ENCODE measurements at places on chromosomes 7 and 10. TPM values are rescaled to one million over a fixed set of nuclear protein-coding genes. Genes with fewer than 3 reads are reported as not detected.

- peaks cover 8% of the 10 kb centered on the region for H3K27me3 ChIP-seq
- H3K4me1 ChIP-seq, result no peaks in the 10 kb centered on the region
- no peaks in the 10 kb centered on the region for H3K36me3 ChIP-seq
Measured at GRCh38 chr10:130378556-130379400, 242.6 kb downstream of the GLRX3 start.

DNA sequence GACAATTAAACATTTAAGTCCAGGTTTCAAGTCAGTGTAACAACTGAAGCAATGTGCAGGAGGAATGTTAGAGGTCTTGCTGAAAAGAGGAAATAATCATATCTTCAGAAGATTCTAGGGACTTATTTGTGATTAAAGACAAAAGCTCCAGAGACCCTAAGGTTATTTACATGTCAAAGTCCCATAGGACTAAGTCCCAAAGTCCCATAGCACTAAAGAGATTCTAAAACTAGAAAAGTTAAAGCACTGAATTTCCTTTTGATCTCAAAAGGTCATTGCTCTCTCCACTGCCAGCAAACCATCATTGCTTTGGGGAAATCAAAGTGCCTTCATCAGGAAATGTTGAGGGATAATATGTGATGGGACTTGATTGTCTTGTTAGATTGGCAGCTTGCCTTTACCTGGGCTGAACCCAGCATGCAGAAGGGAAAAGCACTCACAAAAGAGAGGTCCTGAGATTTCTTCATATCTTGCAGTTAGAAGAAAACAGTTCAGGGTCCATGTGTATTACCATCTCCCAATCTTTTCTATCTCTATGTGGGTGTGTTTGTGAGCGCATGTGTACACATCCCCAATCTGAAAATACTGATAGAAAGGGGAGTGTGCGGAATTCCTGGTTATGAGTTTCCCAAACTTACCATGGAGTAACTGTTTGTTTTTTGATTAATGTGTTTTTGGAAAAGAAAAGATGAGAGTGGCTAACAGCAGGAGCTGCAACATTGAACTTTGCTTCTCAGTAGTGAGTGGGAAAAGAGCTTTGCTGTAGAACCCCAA, 21.8 kb downstream of the NUDT13 start:
- no peak for DNase-seq
- no peaks in the 10 kb centered on the region for H3K36me3 ChIP-seq
- no peak overlapping the region for H3K27ac ChIP-seq
- no peaks in the 10 kb centered on the region for H3K27me3 ChIP-seq

- DNase-seq, result no peak
- no peaks in the 10 kb centered on the region for H3K27me3 ChIP-seq
- H3K27ac ChIP-seq, result no peak overlapping the region
- peaks cover 9% of the 10 kb centered on the region for H3K4me1 ChIP-seq
- no peak overlapping the region for H3K4me3 ChIP-seq
Measured at GRCh38 chr7:65910237-65910636, 37.4 kb downstream of the VKORC1L1 start.

DNA sequence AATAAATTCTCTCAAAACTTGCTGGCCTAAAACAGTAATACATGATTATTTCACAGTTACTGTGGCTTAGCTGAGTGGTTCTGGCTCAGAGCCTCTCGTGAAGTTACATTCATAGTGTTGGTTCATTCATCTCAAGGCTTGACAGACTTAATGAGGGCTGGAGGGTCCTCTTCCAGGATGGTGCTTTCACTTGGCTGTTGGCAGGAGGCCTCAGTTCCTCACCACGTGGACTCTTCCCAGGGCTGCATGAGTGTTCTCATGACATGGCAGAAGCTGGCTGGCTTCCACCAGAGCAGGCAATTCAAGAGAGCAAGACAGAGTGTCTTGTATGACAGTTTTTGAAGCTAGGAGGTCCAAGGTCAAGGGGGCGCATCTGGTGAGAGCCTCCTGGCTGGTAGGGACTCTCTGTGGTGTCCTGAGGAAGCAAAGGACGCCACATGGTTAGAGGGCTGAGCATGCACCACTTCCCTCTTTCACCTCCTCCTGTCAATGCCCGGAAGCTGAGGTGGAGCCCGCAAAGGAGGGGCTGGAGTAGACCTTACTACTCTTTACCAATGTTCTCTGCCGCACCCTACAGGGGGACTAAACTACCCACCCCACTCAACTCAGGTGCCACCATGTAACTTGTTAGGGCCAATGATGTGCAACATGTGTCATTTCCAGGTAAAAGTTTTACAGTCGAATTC, 58.2 kb upstream of the YAE1 start:
- H3K4me3 ChIP-seq, result no peak overlapping the region
- no peaks in the 10 kb centered on the region for H3K36me3 ChIP-seq
- H3K27me3 ChIP-seq, result no peaks in the 10 kb centered on the region
- DNase-seq, result no peak

DNA sequence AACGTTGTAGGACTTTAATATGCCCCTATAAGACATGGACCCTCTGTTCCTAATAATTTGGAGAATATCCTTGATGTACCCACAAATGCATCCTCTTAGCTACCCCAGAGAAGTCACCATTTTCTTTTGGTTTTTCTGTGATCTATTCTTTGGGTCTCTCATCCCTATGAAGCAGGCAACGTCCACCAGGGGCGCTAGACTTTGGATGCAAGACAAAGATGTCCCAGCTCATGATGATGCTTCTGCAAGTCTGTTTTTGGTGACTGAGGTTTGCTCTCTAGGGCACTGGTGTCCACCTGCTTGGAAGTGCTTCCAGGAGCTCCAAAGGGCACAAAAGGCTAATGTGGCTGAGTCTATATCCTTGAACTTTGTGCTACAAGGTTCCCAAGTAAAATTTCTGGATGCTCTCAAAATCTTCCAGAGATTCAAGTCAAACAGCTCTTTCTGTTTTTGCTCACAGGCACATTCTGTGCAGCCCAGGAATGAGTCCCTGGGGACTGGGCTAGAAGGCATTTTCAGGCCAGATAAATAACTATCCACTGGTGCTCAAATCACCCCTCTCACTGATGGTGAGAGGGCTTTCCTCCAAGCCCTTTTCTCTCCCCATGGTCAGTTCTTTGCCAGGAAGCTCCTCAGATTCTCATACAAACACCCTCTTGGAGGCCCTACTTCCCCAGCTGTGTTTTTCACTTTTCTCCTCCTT, 166.4 kb downstream of the C7orf25 start:
- H3K4me1 ChIP-seq, result no peaks in the 10 kb centered on the region
- H3K36me3 ChIP-seq, result no peaks in the 10 kb centered on the region
- H3K4me3 ChIP-seq, result no peak overlapping the region
- no peaks in the 10 kb centered on the region for H3K27me3 ChIP-seq

The IGF2BP3 gene
- not detected for total RNA-seq

DNA sequence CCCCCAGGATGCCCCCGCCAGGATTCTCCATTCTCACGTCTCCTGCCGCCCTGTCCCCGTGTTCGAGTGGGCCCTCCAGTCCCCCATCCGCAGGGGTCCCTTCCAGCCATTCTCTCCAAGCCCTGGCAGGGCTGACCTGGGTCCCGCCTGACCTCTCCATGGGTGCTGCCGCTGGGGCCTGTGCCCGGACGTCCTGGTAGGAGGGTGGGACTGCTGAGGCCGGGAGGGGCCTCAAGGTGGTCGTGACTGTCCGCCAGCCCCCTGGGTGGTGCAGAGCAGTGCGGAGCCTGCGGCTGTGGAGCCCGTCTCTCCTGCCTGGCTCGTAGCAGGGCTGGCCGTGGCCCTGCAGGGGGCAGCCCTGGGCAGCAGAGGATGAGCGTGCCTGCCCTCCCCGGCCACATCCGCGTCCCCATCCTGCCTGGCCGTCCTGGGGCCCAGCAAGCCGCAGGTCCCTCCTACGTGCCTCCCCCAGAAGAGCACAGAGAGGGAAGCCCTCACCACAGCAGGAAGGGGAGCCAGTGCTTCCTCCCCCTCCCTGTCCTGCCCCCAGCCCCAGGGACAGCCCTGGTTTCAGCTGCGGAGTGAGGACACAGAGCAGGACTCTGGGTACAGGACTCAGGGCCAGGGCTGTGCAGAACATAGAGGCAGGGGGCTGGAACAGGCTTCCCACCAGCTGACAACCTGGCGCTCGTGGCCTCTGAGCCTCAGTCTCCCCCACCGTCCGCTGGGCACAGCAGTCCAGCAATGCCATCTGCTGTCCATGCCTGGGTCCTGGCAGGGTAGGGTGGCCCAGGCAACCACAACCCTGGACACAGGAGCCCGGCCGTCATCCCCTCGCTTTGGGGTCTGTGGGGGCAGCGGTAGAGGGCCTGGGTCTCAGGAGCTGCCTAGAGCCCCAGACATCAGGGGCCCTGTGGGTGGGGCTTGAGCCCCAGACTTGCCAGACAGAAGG, 1.5 kb upstream of the GRIFIN start:
- no peaks in the 10 kb centered on the region for H3K27me3 ChIP-seq
- H3K27ac ChIP-seq, result no peak overlapping the region
- no peaks in the 10 kb centered on the region for H3K36me3 ChIP-seq
- DNase-seq, result peak; percentile 64
- H3K4me1 ChIP-seq, result peaks cover 29% of the 10 kb centered on the region

The RHOBTB1 gene
- 11.3 TPM for total RNA-seq

The CCNJ gene
- 2.4 TPM for total RNA-seq

DNA sequence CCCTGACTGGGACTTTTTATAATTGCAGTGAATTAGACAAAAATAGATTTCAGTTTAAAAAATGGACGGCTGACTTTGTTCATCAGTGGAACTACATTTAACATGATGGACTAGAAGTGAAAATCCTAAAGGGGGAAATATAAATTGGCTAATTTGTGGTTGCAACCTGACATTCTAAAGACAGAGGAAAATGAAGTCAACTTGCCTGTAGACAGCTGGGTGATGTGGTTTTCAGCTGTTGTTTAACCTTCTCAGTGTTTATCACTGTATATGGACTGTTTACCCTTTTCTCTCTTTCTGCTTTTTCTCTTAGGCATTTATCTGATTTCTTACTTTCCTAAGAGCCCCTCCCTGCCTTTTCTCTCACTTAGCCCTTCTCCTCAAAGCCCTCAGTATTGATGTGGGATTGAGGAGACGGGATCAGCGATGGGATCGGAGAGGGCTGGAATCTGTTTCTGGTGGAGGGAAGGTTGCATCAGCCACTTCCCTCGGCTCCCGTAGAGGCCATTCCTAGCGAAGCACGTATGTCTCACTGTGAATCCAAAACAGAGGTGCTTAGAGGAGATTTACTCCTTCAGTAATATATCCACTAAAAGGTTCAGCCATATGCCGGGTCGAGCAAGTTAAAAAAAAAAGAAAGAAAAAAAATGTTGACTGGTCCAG, 109.0 kb upstream of the KLF6 start:
- peaks cover 8% of the 10 kb centered on the region for H3K4me1 ChIP-seq
- H3K27ac ChIP-seq, result no peak overlapping the region
- no peak overlapping the region for H3K4me3 ChIP-seq

The MKX gene
- 0.09 TPM for total RNA-seq

DNA sequence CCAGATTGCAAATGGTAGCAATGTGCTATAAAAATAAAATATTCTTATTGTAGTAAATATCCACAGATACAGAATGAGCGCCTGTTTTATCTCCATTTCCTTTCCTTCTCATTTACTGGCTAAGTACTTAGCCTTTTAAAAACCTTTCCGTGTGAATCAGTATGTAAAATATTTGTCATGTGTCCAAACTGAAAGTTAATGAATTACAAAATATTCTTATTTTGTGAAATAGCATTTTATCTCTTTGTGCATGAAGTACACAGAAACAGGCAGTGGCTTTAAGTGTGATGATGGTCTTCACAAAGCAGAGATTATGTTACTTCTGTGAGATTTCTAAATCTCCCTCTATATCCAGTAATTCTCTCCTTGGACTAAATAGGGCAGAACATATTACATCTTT, 56.7 kb upstream of the KIAA1217 start:
- H3K27ac ChIP-seq, result no peak overlapping the region
- no peak overlapping the region for H3K4me3 ChIP-seq
- H3K27me3 ChIP-seq, result no peaks in the 10 kb centered on the region
- no peaks in the 10 kb centered on the region for H3K36me3 ChIP-seq

The RPEL1 gene
- total RNA-seq, result not detected

The C1QL3 gene
- total RNA-seq, result not detected

The PTN gene
- 13.5 TPM for total RNA-seq

GRCh38 chr7:151775547-151776443, 101.1 kb downstream of the PRKAG2 start:
- DNase-seq, result no peak
- H3K4me3 ChIP-seq, result no peak overlapping the region
- no peaks in the 10 kb centered on the region for H3K27me3 ChIP-seq
- no peaks in the 10 kb centered on the region for H3K4me1 ChIP-seq

GRCh38 chr7:74481458-74482196, 27.9 kb downstream of the GTF2IRD1 start:
- H3K27ac ChIP-seq, result peak overlapping the region; percentile 87
- H3K36me3 ChIP-seq, result no peaks in the 10 kb centered on the region
- no peak for DNase-seq
- no peaks in the 10 kb centered on the region for H3K27me3 ChIP-seq
- H3K4me3 ChIP-seq, result no peak overlapping the region

The FAM24A gene
- not detected for total RNA-seq

DNA sequence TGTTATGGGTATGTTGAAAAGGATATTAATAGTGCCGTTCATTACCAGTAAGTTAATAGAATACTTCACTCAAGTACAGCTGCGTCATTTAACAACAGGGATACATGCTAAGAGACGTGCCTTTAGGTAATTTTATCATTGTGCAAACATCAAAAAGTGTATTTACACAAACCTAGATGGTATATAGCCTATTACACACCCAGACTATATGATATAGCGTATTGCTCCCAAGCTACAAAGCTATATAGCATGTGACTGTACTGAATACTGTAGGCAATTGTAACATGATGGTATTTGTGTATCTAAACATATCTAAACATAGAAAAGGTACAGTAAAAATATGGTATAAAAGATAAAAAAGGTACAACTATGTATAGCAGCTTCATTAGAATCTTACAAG, 11.1 kb upstream of the PRKG1 start:
- H3K4me1 ChIP-seq, result no peaks in the 10 kb centered on the region
- no peak for DNase-seq
- H3K36me3 ChIP-seq, result no peaks in the 10 kb centered on the region
- H3K27ac ChIP-seq, result no peak overlapping the region
- no peaks in the 10 kb centered on the region for H3K27me3 ChIP-seq

The TMEM196 gene
- not detected for total RNA-seq

- DNase-seq, result peak; percentile 70
- no peak overlapping the region for H3K27ac ChIP-seq
- no peaks in the 10 kb centered on the region for H3K36me3 ChIP-seq
- H3K4me1 ChIP-seq, result peaks cover 40% of the 10 kb centered on the region
- H3K4me3 ChIP-seq, result no peak overlapping the region
Measured at GRCh38 chr10:102678842-102679289, 34.6 kb downstream of the TRIM8 start.

GRCh38 chr7:122430710-122431109, 126.2 kb upstream of the FEZF1 start:
- no peaks in the 10 kb centered on the region for H3K36me3 ChIP-seq
- no peak overlapping the region for H3K4me3 ChIP-seq
- no peak for DNase-seq
- no peaks in the 10 kb centered on the region for H3K27me3 ChIP-seq

The NEBL gene
- 777 TPM for total RNA-seq

DNA sequence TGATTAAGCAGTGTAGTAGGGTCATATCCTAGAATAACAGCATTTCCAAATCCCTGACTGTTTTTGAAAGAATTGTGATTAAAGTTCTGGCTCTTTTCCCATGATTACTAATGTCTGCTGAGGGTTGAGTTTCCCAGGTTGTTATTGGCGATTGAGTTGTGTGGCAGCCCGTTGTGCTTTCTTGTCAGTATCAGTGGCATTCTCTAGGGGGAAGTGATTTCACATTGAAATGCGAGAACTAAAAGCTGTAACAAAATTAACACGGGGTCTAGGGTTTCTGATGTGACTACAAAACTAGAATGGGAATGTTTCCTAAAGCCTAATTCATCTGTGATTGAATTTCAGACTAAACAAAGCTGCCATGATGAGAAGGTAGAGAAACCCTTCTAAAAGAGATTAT, 349.4 kb downstream of the EXOC4 start:
- no peaks in the 10 kb centered on the region for H3K27me3 ChIP-seq
- no peak overlapping the region for H3K27ac ChIP-seq
- peaks cover 11% of the 10 kb centered on the region for H3K4me1 ChIP-seq
- DNase-seq, result no peak
